Activated naive CD8-positive, alpha-beta T cell treated with anti-CD3 and anti-CD28 coated beads, Interleukin-2, amount 10 ng/mL, durations not matched to agents 7 days and 5 days (primary cell): ENCODE measurements at places on chromosomes 11 and 22. TPM values are rescaled to one million over a fixed set of nuclear protein-coding genes. Genes with fewer than 3 reads are reported as not detected.
A peak's percentile ranks its signal among the peaks of the same experiment; 100 is the strongest.

Gene ZP1
- 0.44 TPM for total RNA-seq

Gene CADM1
- total RNA-seq = 1.2 TPM

Gene PPP1R14B
- 122 TPM for total RNA-seq

GRCh38 chr22:43953988-43954785 is 1.1 kb upstream of the SAMM50 start:
- no peak for DNase-seq
- no peaks in the 10 kb centered on the region for H3K27me3 ChIP-seq
- no peaks in the 10 kb centered on the region for H3K36me3 ChIP-seq

DNA sequence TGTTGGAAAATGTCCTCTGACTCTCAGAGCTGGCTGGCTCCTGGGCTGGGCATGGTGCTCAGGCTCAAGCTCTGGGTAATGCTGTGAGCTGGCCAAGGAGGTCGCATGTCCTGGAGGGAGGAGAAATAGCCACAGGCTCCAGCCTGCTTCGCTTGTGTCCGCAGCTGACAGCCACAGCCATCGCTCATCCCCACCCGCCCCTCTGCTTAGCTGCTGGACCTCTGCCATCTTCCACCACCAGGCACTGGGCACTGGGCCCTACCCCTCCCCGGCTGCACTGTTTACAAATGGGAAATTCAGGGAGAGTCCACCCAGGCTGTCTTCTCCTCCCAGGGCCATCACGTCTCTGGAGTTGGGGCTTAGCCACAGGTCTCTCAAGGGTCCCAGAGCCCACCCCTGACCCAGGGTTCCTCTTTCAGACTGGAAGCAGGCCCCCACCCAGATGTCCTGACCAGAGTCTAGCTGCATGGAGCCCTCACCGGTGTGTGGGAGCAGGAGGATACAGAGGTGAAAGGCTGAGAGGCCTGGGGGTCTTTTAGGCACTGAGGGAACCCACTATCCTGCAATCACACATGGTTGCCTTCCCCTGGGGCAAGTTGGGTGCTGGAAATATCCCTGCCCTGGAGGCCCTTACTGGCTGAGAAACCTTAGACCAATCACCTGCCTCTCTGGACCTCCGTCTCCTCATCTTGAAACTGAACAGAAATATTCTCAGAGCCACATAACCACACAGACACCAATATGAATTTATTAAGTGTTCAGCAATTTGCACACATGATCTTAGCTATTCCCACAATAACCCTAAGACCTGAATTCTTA is 62.7 kb downstream of the CD82 start:
- no peaks in the 10 kb centered on the region for H3K36me3 ChIP-seq
- H3K27ac ChIP-seq = no peak overlapping the region
- H3K27me3 ChIP-seq = no peaks in the 10 kb centered on the region
- DNase-seq = peak; percentile 15
- H3K4me1 ChIP-seq = peaks cover 9% of the 10 kb centered on the region

DNA sequence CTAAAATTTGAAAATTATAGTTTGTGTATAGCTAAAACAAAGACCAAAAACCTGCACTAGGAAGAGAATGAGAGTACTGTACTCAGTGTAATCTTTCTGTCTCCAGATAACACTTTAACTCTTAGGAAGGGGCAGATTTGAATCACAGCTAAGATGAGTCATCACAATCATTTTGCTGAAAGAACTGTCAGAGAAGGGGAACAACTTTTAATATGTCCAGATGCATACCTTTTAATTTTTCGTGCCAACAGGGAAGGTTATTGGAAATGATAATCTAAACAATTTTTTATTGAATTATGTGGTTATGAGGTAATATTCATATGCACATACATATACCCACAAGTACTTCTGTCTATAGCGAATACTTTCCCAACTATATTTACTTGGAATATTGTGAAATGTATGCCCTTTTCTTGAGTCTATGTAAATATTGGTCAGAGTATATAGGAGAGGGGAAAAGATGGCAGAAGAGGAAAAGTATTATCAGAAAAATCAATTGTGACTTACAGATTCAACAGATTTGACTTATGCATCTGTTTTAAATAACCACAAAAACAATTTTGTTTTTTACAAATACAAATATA is 51.1 kb upstream of the MUC15 start:
- H3K36me3 ChIP-seq = no peaks in the 10 kb centered on the region
- H3K4me3 ChIP-seq = no peak overlapping the region
- H3K27me3 ChIP-seq = no peaks in the 10 kb centered on the region
- H3K27ac ChIP-seq = no peak overlapping the region
- H3K4me1 ChIP-seq = no peaks in the 10 kb centered on the region

DNA sequence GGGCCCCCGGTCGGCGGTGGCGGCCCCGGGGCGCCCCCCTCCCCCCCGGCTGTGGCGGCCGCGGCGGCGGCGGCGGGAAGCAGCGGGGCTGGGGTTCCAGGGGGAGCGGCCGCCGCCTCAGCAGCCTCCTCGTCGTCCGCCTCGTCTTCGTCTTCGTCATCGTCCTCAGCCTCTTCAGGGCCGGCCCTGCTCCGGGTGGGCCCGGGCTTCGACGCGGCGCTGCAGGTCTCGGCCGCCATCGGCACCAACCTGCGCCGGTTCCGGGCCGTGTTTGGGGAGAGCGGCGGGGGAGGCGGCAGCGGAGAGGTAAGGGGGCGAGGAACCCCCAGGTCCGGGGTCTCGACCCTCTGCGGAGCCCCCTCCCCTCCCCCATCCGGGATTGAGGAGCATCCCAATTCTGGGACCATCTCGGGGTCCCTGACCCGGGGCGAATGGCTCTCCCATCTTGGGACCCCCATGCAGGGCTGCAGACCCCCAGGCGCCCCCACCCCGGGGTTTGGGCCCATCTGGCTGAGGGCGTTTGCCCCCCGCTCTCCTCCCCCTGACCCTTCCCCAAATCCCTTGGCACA is 431 bp downstream of the KMT2A start:
- peak overlapping the region; percentile 98 for H3K4me3 ChIP-seq
- DNase-seq = no peak
- H3K27ac ChIP-seq = peak overlapping the region; percentile 94
- H3K36me3 ChIP-seq = peaks cover 7% of the 10 kb centered on the region

DNA sequence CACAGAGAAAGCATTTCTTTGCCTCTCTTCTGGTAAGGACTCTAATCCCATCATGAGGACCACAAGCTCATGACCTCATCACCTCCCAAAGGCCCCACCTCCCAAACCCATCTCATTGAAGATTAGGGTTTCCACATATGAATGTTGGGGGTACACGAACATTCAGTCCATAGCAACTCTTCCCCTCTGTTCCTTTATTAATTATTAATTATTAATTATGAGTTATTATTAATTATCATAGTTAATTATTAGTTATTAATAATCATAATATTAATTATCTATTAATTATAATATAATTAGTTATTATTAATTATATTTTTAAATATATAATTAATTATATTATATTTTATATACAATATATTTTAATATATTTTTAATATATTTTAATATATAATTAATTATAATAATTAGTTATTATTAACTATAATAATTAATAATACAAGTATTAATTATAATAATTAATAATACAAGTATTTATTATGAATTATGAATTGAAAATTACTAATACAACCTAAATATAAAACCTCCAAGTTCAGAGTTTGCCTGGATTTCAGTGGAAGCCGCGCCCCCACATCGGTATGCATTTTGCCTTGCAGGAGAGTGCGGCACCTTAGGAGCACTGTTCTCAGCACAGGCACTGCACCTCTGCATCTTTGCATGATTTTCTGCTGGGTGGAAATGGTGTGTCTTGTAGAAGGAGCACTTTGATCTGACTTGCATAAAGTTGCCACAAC is 128.0 kb upstream of the FGF3 start:
- no peak for DNase-seq
- no peak overlapping the region for H3K4me3 ChIP-seq
- no peaks in the 10 kb centered on the region for H3K36me3 ChIP-seq
- H3K27me3 ChIP-seq = no peaks in the 10 kb centered on the region
